ENCODE measurements at places on chromosomes 1 and 21.

DNA sequence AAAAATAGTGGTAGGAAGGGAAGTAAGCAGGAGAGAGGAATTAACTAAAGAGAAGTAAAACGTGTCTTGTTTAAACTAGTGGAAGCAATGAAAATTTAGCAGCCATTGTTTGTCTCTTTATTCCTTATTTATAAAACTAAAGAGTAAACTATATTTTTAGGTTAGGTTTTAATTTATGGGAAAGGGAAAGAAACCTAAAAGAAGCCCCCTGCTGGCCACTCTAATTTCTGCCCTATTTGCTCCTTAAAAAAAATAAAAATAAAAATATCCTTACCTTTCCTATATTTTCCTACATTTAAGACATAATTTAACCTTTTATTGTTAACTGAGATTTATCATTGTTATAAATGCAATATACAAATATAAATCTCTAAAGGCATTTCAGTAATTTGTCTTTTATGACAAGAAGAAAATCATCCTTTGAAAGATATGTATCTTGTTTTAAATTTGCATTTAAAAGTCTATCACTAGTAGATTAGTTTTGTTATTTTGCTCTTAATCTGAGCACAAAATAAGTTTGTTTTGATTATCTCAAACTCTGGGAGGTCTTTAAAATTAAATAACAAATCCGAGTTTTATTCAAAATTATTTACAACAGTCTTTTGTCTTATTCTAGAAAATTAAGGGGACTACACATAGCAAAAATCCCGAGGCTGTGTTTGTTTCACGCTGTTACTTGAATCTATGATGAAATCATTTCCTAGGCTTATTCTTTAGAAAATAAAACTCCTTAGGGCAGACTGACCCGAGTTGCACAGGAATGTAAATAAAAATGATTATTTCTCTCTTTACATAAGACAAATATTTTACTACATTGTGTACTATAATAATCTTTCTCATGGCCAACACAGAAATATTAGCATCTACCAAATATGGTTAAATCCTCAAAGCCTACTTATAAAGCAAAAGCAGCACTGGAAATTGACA, 201.7 kb downstream of the NRIP1 start:
- no peak for DNase-seq

DNA sequence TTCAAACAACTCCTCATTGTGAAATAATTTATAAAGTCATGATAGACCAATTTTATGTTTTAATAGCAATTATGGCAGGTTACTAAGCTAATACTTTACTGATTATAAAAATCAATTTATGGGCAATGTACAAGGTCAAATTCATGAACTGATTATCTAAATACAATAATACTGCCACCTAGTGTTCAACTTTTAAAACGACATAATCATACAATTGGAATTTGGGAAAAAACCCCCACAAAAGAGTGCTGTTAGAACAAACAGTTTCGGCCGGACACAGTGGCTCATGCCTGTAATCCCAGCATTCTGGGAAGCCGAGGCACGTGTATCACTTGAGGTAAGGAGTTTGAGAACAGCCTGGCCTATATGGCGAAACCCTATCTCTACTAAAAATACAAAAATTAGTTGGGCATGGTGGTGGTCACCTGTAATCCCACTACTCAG, 14.0 kb downstream of the GTF2B start:
- no peak for DNase-seq

- no peak for DNase-seq
Observed at GRCh38 chr1:164842870-164843269, 283.9 kb downstream of the PBX1 start.

DNA sequence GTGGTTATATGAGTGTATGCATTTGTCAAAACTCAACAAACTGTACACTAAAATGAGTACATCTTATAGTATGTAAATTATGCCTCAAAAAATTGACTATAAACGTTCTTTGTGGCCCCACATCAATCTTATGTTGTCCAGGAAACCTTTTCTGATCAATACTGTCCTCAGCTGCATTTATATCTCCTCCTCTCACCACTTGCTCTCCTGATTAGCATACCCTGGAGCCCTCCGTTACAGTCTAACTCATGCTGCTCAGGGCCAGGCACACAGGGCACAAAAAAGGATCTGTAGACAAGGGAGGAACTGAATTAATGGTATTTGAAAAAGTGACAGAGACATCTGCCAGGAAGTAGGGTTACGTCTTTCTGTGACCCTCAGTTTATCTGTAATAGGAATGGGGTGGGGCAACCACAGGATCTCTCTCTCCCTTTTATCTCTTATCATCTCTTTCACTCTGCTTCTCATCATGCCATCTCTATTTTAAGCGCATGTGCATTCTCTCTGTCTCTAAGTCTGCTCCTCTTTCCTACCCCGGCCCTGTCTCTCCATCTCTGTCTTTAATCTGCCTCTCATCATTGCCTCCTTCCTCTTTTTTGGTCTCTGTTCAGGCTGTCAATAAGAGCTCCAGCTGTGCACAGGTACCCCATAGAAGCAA, 7.0 kb upstream of the TAL1 start:
- no peak for DNase-seq

DNA sequence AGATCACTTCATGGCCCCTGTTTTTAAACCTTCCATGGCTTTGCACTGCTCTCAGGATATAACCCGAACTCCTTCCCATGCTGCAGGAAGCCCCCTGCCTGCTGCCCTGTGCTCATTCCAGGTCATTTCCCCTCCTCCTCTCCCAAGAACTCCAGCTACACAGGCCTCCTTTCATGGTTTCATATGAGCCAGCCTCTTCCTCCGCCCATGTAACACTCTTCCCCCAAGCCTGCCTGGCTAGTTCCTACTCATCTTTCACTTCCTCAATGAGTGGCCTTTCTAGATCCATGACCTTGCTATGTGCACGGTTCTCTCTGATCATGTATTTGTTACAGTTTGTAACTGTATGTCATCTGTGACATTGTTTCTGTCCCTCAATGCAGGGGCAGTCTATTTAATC, 3.1 kb upstream of the NCF2 start:
- no peak for DNase-seq

DNA sequence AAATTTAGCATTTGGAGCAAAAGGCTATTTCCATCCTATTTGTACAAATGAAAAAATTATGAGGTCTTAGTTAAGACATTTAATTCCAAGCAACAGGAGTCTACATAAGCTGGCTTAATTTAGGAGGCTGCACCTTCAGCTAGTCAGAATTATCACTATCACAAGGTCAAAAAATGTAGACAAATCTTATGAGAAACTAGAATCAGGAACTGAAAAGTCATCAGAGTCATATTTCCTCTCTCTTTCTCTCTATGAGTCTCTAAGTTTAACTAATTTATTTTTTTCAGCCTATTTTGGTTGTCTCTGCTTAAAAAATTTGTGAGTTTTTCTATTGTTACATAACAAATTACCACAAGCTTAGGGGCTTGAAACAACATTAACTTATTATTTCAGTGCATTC, 807.1 kb upstream of the PRMT6 start:
- DNase-seq, result no peak

DNA sequence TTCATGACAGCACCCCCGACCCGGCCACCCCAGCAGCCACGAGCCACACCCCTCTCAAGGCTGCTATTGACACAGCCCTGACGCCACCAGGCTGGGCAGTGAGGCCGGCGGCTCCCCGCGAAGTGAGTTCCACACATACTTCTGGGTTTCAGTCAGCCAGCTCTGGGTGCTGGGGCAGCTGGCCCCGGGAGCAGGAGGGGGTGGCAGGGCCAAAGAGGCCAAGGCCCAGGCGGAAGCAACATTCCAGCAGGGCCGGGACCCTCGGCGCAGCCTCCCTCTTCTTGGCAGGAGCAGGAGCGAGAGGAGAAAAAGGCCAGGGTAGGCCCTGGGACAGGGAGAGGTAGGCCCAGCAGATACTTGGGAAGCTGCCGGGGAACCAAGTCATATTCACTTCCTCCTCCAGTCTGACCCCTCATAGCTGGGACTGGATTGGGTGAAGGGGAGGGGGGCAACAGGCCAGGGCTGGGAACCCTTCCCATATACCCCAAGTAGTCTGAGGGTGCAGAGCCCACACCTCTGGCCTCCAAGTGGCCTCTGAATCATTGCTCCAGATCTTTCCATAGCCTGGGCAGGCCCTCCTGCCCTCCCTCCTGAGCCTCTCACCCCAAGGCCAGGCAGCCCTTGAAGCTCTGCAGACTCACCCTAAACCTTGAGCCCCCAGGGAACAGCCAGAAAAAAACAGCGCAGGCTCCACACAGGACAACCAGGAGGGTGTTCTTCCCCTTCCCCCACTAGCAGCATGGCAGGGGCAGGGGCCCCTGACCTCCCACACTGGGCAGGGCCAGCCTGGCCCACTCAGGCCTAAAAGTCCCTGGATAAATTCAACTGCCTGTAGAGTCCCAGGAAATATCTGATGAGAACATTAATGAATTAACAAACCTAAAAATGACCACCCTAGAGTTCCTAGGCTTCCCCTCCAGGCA, 5.7 kb downstream of the HSPG2 start:
- DNase-seq, result no peak

GRCh38 chr1:186418503-186418902, 42.4 kb downstream of the PDC start:
- DNase-seq, result no peak

GRCh38 chr1:226867461-226868054, 2.9 kb upstream of the PSEN2 start:
- DNase-seq, result no peak

DNA sequence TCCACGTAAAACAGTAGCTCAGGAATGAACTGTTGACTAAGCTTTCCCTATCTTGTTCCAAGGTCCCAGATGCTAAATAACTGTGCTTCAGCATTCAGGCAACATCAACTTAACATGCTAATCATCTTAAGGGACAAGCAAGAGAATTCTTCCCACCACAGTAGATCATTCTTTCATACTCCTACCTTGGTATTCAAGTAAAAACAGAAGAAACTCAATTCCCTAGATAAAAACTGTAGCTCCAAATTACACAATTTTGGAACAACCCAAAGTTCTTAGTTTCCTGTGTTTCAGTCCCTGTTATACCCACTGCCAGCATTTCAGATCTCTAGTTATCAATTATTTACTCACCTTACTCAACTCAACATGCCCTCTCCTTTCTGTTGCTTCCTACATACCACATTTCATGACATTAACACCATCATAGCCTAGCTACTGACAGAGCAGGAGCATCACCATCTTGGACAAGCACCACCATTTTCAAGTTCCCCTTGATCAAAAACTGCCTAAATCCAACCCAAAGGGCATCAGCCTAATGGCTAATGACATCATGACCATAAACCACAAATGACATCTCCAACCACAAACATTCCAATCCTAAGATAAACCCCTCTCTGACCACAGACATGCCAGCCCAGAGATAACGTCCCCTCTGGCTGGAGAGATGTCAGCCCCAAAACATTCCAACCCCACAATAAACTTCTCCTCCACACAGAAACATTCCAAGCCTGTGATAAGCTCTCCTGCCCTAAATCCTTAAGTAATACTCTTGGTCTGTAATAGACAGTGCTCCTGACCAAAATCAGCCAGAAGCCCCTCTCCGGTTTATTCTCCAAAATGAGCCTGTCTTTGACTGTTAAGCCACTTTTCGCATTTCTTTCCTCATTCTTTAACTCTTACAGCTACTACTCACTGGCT, 191.2 kb downstream of the RERE start:
- DNase-seq, result no peak

DNA sequence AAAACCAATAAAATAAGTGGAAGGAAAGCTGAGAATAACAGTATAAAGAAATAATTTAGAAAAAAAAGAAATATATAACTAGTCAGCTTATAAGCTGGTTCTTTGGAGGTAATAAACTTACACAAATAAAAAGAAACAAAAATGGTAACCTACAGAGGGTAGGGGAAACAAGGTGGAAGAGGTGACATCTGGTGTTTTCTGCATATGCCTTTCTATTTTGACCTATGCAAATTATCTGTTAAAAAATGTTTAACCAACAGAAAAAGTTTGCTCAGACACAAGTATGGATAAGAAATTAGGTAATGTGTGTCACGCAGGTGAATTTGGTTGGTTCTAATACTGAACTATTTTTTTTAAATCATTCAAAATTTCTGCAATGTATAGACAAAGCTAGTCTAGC, 53.6 kb upstream of the DMRTA2 start:
- DNase-seq, result no peak

GRCh38 chr21:30468900-30469714, 11.1 kb downstream of the KRTAP19-1 start:
- no peak for DNase-seq

- no peak for DNase-seq
Observed at GRCh38 chr1:198734323-198735008, 95.6 kb downstream of the PTPRC start.

DNA sequence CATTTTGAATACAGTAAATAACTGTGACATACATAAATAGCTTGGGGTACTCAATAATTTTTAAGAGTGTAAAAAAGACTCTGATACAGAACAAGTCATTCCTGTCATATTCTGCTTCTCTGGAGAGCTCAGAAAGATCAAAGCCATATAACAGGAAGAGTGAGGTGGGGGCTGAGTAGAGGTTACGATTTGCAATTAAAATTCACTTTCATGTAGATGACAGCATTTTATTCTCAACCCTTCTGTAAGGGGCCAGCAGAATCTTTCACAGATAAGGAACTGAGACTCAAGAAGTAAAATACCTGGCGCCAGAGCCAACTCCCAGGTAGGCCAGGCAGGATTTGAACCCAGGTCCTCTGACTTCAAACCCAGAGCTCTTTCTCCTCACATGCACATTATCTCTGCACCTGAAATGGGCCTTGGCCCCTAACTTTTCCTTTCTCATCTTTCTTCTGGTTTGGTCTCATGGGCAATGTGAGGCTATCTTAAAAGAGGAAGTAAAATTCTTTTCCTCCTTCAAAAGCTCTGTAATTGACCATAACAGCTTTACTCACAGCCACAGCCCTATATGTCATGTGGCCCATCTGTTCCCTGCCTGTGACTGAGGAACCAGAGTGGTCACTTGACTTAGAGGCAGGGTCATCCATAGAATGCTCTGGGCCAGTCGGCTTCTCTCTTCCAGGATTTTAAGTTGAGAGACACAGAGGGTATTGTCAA, 80.9 kb upstream of the SYT6 start:
- DNase-seq, result no peak

- no peak for DNase-seq
Observed at GRCh38 chr1:70143048-70143659, 62.2 kb downstream of the LRRC40 start.

- DNase-seq, result no peak
Observed at GRCh38 chr1:246678816-246679793, 45.1 kb upstream of the SCCPDH start.

GRCh38 chr21:42250422-42251403, 31.8 kb downstream of the ABCG1 start:
- DNase-seq, result no peak

GRCh38 chr1:48526008-48526710, 54.2 kb upstream of the SPATA6 start:
- peak; percentile 86 for DNase-seq

GRCh38 chr1:54219688-54220003, 19.7 kb downstream of the MRPL37 start:
- DNase-seq, result no peak

Measured in NCI-H2081 treated with DMSO at 0.1 percent for 48 hours (cell line).